HCEC 1CT (cell line): ENCODE measurements at places on chromosomes 16 and 17.

DNA sequence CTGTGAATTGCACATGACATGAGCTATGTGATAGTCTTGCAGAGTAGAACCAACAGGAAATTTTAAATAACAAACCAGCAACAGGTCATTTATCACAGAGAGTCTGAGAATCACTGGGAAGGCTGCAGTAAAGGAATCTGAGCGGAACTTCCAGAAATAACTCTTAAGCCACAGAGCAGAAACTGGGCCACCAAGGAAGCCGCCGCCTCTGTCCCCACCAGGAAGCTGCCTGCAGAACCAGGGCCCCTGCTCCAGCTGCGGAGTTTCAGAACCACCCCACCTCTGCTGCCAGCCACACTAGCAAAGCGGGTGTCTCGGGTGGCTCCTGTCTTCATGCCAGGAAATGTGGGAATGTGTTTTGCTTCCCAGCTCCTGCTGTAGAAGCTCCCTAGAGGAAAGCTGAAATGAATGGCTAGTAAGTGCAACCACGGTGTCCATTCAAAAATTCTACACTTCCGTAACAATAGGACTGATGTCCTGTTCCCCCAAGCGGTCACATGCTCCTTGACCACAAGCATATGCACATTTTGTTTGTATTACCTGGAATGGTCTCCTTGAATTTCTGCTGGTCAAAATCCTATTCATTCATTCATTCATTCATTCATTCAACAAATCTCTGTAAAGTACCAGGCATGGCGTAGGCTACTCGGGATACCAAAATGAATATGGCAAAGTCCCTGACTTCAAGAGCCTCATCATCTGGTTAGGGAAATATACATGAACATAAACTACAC lies 7.7 kb upstream of the ITPRIPL2 start:
- DNase-seq, result no peak

DNA sequence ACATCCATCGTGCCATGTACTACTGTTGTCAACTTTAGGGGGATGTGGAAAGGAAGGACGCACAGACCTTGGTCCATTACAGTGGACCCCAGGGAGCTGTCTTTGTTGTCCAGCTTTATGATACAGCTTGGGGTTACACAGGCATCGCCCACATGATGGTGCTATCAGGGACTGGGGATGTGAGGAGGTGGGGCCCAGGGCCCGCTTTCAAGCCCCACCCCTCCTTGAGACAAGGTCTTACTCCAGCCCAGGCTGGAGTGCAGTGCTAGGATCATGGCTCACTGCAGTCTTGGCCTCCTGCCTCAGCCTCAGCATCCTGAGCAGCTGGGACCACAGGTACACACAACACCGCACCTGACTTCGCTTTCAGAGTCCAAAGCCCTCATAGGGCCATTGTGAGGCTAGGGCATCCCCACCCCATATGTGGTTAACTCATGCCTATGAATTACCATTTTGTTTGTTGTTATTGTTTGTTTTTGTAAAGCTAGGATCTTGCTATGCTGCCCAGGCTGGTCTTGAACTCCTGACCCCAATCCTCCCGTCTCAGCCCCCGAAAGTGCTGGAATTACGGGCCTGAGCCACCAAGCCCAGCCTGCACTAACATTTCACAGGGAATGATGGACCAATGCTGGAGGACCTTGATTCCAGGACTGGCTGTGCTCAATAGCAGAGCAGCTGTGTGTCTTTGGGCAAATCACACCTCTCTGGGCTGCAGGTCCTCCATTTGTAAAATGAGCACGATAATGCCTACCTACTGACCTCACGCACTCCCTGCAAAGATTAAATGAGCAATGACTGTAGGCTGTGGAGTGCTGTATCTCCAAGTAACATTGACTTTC lies 17.2 kb downstream of the ST3GAL2 start:
- no peak for DNase-seq

DNA sequence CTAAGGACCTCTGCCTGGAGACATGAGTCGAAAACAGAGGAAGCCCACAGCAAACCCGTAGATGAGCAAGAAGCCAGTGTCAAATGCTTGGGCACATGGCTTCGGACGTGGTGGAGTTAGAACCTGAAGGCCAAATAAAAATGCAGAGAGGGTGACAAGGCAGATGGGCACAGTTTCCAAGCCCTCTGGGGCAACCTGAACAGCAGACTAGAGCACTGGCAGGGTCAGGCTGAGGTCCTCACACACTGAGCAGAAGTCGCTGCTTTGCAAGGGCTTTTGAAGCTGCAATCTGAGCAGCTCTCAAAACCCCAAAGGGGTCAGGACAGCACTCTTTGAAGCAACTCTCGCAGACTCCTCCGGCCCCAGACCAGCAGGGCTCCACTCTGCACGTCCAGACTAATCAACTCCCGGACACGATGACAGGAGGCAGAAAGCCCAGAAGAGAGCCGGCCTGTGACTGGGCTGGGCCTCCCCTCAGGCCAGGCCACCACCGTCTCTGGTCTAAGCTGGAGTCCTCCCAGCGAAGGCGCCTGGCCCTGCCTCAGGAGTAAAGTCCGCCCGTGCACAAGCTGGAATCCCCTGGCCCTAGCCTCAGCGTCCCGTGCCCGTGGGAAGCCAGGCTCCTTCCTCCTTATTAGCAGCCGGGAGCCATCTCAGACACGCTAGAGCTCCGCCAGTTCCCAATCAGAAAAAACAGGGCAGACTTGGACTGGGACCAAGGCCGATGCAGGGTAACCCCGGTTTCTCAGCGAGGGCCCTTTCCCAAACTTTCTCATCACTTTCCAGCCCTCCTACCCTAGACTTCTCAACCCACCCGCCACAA lies 924 bp downstream of the SMARCD2 start:
- DNase-seq, result peak; percentile 55

- DNase-seq, result no peak
Measured at GRCh38 chr17:40344421-40345160, 19.9 kb downstream of the GJD3 start.

GRCh38 chr16:17470908-17471718 lies at the start of gene XYLT1:
TSS of gene XYLT1 (minus strand) at chr16:17470960. CDS start at chr16:17470796, 164 bp downstream.
- DNase-seq, result peak; percentile 84
